ENCODE measurements at places on chromosomes 12 and 14.

- no peak for DNase-seq
Observed at GRCh38 chr12:131218923-131219669, 265.4 kb downstream of the ADGRD1 start.

- no peak for DNase-seq
Observed at GRCh38 chr14:42710071-42710470, 1103.4 kb downstream of the LRFN5 start.

DNA sequence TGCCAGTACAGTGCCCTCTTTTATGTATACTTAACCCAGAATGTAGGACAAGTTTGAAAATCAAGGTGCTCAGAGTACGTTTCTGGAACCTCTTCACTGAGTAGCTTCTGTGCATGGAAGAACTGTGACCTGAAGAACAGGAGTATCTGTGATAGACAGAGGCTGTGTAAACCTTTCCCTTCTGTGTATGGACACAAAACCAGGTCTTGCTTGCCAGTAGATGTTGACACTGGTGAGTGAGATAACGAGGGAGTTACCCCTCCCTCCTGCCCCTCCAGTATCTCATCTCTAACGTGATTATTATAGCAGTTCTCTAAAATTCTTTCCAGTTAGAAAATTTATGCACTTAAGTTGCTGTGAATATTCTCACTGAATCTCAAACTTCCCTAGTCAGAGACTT, 170.8 kb downstream of the RPL10L start:
- no peak for DNase-seq

GRCh38 chr14:68744613-68745012, 48.3 kb downstream of the ZFP36L1 start:
- DNase-seq, result no peak
